H4 (cell line): ENCODE measurements at places on chromosomes 11 and 22. TPM values are rescaled to one million over a fixed set of nuclear protein-coding genes. Genes with fewer than 3 reads are reported as not detected.

Gene CATSPER1
- total RNA-seq, result 2.6 and 4.6 TPM in 2 replicates

DNA sequence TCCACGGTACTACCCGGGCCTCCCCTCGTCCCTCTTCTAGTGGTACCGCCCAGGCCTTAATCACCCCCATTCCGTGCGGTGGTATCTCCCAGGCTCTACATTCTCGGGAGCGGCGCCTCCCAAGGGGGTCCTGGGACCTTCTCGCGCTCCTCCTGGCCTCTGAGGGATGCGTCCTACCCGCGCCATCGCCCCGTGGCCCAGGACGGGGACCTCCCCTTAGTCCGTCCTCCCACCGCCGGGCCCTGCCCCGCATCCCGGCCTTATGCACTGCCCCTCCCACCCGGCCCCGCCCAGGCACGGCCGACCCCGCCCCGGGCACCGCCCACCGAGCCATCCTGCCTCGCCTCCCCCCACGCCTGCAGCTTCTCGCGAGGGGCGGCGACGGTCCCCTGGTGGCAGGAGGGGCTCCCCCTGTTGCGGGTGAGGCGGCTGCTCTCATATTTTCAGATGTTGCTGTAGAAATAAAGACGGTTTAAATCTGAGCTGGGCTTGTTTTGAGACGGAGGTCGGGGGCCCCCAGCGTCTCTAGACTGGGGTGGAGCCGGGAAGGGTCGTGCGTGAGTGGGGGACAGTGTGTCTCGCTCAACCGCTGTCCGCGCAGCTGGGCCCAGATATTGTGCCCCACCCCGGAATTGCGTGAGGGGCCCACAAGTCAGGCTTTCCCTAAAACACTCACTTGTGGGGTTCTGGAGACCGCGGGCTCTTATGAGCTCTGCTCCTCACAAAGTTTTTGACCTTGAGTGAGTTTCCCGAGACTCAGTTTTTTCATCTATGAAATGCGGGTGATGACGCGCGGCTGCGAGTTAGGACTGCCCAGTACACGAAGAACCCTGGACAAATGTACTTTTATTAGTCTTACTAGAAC lies 828 bp upstream of the RAB1B start:
- peak; percentile 68 for DNase-seq

DNA sequence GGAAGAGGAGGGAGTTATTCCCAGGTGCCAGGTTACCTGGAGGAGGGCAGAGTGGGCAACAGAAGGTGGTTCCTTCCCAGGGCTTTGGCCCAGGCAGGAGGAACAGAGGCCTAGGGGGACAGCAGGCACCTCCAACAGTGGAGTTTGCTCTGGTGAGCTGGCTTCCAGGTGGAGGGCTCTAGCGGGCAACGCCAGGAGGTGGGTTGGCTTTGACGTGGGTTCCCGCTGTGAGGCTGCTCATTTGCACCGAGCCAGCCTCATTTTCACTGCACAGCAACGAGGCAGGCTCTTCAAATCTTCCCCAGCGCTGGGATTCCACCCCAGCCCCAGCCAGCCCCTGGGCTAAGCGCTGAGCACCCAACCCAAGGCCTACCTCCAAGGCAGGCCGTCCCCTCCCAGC lies 8.1 kb downstream of the IGSF9B start:
- DNase-seq, result no peak

DNA sequence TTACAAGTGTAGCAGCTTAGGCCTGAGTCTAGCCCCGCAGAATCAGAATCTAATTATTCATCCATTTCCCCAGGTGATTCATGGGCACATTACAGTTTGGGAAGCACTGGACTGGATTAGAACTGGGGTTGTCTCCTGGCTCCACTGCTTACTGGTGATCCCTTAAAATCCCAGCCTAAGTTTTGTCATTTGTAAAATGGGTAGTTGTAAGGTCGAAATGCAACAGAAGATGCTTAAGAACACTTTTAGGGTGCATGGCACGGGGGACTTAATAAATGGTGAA lies 1.3 kb downstream of the STX3 start:
- DNase-seq, result no peak

DNA sequence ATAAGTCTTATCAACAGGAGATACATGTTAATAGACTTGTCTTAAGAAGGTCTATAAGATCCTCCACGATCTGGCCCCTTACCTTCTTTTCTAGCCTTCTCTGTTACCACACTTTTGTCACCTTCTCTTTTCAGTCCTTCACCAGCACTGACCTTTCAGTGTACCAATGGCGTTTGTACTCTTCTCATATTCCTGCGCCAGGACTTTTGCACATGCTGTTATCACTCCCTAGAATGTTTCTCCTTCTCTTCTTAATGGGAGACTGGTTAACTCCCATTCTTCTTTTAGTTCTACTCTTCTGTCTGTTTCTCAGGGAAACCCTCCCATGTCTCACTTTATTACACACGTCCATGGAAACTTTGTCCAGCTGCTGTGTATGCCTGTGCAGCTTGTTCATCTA lies 4.4 kb upstream of the EED start:
- DNase-seq, result no peak
